NCI-H187 (cell line): ENCODE measurements at places on chromosomes 11 and 22.
A peak's percentile ranks its signal among the peaks of the same experiment; 100 is the strongest.

- DNase-seq = no peak
Measured at GRCh38 chr11:86460461-86461385, 86.0 kb downstream of the CCDC81 start.

DNA sequence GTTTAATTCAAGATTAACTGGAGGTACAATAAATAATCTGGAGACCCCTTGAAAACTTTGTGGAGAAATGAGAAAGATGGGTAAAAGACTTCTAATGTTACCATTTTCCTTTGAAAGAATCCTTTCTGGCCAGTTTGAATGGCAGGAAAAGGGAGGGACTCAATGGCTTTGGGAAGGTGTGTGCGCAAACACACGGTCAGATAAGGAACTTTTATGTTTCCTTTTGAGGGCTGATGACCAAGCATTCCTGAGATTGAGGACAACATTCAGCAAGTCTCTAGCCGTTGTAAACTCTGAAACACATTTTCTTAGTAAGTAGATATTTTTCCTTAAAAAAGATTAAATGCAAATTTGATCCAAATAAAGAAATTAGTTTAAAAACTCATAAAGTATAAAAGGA lies 909.7 kb upstream of the TENM4 start:
- DNase-seq = no peak

DNA sequence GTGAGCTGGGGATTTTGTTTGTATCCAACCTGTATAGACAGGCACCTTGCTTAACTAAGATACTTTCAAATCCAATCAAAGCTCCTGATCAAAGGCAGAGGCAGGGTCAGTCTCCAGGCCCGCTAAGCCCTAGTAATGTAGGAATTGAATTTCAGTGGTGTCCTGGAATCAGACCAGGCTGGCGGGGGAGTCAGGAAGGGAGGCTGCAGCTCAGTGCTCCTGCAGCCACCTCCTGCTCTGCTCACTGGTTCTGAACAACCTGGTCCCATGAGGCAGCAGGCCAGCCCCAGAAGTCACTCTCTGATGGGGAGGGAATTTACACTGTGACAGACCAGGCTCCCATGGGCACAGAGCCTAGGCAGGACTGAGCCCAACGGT lies 38.5 kb upstream of the GALNT18 start:
- no peak for DNase-seq

GRCh38 chr11:130071211-130071712 lies 1.6 kb downstream of the APLP2 start:
- no peak for DNase-seq

DNA sequence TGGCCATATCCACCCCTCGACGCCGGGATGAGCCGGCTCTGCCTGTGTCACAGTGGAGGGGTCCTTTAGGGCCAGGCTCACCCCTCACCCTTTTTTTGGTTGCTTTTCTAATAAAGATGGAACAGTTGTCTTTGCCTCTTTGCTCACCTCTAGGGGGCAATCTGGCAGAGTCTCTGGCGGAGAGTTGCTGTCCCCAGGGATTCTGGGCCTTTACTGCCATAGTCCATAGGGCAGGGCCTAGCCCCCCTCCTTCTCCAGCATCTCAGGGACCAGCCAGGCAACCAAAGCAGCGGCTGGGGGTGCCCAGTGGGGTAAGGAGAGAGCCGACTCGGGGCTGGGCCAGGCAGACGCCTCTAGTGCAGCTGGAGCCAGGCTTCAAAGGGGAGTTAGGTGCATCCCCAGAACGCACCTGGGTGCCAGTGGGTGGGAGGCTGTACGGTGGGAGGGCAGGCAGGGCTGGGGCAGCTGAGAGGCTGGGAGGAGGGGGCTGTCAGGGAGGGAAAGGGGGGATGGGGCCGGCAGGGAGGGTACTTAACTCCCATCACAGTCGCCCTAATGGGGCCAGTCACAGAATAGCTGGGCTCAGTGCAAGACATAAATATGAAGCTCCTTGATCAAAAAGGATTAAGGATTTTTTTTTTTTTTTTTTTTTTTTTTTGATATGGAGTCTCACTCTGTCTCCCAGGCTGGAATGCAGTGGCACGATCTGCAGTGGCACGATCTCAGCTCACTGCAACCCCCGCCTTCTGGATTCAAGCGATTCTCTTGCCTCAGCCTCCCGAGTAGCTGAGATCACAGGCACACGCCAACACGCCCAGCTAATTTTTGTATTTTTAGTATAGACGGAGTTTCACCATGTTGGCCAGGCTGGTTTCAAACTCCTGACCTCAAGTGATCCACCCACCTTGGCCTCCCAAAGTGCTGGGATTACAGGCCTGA lies 2.5 kb upstream of the SUSD2 start:
- DNase-seq = no peak

- DNase-seq = no peak
Measured at GRCh38 chr11:10291801-10292638, 2.0 kb downstream of the SBF2 start.

DNA sequence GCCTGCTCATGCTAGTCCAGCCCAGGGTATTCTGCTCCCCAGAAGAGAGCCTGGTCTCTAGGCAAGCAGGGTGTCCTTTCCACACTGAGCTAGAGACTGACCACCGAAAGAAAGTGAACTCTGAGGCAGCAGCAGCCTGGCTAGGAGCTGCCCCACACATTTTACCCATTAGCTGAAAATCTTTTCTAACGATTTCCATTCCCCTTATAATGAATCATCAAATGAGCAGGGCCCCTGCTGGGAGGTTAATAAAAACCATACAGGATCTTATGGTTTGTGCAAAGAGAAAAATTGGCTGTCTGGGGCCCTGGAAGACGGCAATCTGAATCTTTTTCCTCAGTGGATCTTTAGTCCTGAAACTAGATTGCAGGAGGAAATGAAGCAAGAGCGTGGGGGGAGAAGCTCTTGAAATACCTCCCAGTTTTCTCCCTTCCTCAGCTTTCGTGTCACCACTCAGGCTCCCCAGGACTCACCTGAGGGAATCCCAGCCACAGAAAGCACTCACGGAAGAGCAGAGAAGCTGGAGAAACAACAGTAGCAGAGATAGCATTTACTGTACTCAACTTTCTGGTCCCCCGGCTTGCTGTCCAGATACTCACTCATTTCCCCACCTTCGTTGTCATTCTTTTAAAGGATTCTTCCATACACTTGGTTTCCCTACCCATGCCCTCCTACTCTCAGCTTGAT lies 74.7 kb upstream of the CD44 start:
- DNase-seq = no peak

DNA sequence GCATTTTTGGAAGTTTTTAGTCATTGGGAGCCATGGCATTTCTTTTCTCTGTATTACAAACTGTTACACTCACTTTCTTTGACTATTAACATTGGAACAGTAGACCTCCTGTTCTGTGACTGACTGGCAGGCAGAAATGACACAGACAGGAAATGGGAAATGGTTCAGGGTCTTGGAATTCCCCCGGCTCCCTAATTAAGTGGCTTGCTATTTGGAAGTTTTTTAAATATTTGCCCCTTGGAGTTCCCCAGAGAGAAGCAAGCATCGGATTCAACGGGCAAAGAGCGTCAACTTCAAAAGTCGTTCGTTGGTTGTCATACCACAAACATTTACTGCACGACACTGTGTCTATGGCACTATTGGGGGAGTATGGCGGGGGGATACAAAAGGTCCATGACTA lies 1.1 kb upstream of the BIRC2 start:
- no peak for DNase-seq

GRCh38 chr11:60164550-60165075 lies 18.3 kb downstream of the MS4A6A start:
- DNase-seq = no peak

DNA sequence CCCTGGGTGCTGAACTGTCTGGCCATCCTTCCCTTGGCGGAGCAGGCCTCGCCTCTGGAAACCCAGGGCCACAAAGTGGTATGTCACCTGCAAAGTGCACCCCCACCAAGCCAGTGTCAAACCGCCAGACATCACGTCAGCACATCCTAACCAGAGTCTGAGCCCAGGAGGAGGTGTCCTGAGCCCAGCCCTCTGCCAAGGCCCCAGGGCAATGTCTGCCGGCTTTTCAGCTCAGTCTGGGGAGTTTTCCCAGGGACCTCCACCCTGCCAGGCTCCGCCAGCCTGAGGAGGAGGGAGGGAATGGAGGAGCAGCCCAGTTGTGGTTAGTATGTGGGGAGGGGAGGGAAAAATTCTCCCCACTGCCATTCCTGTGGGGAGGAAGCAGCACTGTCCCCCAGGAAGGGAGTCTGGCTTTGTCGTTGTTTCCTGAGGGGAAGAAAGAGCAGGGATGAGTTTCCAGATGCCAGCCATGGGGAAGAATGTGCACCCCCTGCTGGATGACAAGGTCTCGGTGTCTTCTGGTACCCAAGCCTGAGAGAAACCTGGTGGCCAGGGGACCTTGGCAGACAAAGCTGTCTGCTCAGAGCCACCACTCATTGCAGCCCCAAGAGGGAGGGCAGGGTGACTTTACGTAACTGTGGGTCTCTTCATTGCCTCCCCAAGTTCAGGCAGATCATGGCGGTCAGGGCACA lies 81.4 kb upstream of the CD82 start:
- no peak for DNase-seq

- DNase-seq = no peak
Measured at GRCh38 chr11:108669711-108670110, 4.8 kb downstream of the DDX10 start.

DNA sequence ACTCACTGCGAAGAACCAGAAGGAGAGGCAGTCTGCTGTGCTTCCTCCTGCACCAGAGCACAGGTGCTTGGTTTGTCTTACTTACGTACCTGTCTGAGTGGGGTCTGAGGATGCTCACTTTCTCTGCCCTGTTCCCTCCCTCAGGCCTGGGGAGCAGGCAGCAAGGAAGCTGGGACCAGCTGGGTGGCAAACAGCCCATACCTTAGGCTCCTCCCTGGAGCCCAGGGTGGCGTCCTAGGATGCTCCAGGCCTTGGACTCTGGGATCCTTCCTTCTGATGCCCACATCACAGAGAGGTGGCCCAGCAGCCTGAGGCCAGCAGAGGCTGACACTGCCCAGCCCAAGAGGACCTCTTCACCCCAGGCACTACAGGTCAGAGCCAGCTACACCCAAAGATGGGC lies 593.2 kb downstream of the BRD1 start:
- no peak for DNase-seq

- DNase-seq = no peak
Measured at GRCh38 chr22:23256171-23256932, 76.0 kb downstream of the BCR start.

- no peak for DNase-seq
Measured at GRCh38 chr11:6862961-6863360, at the start of gene OR10A2. Gene OR10A2, plus strand, starts transcription at chr11:6863057. Its CDS starts 6,698 bp downstream, at chr11:6869755.

GRCh38 chr11:2674658-2675131 lies 25.1 kb downstream of the KCNQ1OT1 start:
- no peak for DNase-seq

- no peak for DNase-seq
Measured at GRCh38 chr22:38970551-38970950, 11.6 kb upstream of the APOBEC3B start.

DNA sequence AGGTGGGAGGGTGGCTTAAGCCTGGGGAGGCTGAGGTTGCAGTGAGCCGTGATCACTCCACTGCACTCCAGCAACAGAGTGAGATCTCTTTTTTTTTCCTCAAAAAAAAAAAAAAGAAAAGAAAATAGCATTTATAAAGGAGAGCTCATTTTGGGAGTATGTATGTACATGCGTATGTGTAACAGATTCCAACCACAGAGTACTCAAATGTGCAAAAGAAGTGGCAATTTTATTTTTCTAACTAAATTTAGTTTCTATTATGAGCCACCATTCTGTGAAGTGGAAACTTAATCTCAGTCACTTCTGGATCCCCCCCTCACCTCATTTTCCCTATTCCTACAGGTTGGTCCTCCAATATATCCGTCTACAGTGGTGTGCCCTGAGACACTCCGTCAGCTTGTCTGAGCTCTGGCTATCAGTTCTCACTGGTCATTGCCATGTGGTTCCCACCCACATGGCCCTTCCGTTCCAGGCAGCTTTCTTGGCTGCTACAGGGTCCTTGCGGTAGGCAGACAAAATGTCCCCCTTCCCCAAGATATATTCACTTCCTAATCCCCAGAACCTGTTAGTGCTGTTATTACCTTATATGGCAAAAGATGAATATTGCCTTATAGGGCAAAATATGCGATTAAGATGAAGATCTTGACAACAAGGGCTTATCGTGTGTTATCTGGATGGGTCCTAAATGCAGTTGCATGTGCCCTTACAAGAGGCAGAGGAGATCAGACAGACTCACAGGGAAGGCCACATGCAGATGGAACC lies 35.8 kb upstream of the TSKU start:
- DNase-seq = no peak

GRCh38 chr11:71386202-71386601 lies 62.0 kb downstream of the DHCR7 start:
- no peak for DNase-seq

- DNase-seq = no peak
Measured at GRCh38 chr11:30316237-30316636, 6.7 kb upstream of the ARL14EP start.

DNA sequence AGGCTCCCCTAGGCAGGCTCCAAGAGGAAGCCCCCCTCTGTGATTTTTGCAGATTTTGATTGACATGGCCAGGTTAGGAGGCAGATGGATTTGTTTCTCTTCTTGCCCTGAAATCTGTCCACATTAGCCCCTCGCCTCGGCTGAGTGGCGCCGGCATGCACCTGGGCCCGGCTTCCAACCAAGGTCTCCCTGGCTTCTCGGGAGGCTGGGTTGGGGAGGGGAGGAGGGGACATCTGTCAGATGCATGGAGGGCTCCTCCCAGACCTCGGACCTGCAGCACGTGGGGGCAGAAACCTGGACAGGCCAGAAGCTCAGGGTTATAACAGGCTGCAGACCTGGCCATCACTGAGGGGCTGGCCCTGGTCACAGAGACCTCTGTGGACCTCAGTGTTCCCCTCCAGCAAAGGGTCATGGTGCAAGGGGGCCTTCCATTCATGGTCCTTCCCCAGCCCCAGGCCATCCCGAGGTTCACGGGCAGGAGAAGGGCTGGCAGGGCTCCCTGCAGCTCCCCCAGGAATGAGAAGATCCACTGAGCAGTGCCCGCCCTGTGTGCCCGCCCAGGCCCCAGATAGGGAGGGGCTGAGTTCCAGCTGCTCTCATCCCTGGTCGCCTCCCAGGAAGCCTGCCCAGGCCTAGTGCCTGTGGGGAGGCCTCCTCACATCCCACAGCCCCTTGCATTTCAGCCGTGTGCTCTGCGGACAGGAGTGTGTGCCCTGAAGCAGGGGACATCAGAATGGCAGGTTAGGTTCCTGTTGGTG lies 747.8 kb downstream of the BRD1 start:
- no peak for DNase-seq

GRCh38 chr11:121930004-121930965 lies 185.7 kb downstream of the BLID start:
- DNase-seq = peak; percentile 47

DNA sequence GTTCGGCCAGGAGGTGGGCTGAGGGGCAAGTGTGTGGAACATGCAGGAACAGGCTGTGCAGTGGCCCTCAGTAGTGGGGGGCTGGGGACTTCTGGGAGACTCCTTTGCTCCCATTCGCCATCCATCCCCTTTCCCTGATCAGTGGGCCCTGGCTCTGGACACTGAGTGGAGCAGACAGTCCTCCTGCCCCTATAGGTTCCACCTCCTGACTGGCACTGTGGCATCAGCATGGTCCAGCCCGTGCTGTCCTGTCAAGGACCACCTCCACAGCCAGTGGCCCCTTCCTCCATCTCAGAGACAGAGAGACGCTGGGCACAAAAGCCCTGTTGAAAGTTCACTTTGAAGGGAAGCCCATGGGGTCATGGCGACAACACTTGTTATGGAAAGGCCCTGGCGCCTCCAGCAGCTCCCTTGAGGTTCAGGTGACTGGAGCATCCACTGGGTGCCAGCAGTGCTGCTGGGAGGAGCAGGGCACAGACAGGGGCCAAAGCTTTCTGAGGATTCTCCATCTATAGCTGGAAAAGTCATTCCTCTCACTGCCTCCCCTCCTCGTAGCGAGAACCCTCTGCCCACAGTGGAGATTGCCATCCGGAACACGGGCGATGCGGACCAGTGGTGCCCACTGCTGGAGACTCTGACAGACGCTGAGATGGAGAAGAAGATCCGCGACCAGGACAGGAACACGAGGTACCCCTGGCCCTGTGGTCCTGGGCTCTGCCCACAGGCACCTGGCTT lies 5.6 kb downstream of the DERL3 start:
- DNase-seq = no peak
